ENCODE measurements at places on chromosomes 16 and 17. TPM values are rescaled to one million over a fixed set of nuclear protein-coding genes. Genes with fewer than 3 reads are reported as not detected.

DNA sequence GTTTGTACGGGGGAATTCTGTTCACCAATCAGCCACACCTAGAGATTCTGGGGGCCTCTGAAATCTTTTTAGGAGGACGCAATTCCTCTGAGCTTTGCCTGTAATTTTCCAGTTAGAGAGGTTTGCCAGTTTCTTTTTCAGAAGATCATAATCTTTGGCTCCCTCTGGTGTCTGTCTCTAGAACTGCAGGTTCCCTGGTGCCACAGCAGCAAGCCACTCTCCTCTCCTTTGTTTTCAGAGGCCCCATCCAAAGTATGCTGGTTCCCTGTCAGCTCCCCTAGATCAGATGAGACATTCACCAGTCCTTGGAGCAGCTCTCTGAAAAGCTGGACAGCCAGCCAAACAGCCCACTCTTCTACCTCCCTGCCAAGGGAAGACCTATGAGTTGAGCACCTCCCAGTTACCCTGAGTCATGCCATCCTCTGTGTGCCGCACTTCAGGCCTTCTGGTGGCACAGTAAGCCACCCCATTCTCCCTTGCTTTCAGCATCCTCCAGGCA lies 36.1 kb downstream of the RNF112 start:
- no peak for DNase-seq

DNA sequence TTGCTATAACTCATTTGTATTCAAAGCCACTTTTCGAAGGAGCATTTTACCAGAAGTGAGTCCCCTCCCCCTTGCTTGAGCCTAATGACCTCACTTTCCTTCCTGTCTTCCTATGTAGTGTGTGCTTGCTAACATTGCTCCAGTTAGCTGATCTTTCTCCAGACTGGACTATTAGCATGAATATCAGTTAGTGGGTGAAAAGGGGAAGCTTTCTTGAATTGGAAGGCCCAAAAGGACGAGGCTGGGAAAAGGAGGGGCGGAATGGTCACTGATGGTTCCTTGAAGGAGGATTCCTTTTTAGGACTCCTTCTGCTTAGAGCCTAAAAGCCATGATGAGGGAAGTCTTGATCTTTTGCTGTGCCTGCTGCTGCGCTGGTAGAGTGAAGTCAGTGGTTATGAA lies 11.9 kb downstream of the MAP3K3 start:
- no peak for DNase-seq

GRCh38 chr16:85389679-85390470 lies 223.2 kb upstream of the GSE1 start:
- DNase-seq, result peak; percentile 74

The SYCE1L gene
- 2.5 TPM for total RNA-seq

The HOXB9 gene
- 0.24 TPM for total RNA-seq

GRCh38 chr16:70767377-70768202 lies 33.4 kb downstream of the VAC14 start:
- DNase-seq, result no peak

DNA sequence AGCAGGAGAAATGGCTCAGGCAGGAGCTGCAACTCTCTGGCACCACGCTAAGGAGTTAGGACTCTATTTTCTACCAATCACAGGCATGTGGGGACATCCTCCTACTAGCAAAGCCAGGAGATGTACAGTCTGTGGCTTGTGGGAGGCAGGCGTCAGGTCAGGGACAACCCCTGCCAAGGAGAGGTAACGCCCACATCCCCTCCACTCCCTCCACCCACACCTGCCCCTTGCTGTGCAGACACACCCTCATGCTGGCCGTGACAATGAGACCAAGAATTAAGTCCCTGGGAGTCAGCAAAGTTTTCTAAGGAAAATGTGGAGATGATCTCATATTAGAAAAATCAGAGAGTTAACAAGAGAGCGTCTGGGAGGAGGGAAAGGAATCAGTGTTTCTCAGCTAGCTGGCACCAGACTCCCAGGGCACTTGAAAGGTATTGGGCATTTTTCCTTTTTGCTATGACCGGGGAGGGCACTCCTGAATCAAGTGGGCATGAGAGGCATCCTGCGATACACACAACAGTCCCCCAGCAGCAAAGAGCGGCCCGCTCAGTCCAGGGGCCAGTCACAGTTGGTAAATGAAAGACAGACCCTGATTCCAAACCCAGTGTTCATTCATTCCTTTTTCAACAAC lies 87.3 kb upstream of the RPL38 start:
- peak; percentile 28 for DNase-seq

DNA sequence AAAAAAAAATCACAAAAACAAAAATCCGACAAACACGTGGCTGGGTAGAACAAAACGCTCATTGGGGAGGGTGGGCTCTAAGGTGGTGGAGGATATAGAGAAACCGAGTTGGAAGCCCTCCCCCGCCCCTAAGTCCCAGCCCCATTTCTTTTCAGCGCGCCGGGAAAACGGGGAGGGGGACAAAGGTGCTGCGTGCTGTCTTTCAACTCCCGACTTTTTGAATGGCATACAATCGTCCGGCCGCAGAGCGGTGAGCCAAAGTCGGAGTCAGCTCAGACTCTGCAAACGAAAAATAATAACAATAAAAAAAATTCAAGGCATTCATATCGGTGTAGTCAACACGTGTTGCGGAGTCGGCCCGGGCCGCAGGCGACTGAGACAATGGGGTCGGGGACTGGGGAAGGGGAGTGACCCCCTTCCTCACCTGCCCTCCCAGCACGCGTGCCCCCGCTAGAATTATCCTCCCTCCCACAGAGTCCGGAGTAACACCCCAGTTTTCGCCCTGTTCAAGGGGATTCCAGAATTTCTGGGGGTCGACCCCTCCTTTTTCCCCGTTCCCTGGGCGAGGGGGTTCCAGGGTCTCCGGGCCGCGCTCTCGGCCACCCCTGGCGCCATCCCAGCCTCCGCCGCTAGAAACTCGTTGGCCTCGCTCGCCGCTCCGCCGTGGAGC lies 1.7 kb upstream of the IGF2BP1 start:
- no peak for DNase-seq

The ASB16 gene
- 0.19 TPM for total RNA-seq

The ZG16 gene
- not detected for total RNA-seq

- peak; percentile 87 for DNase-seq
Measured at GRCh38 chr16:4273858-4274311, 1.1 kb upstream of the TFAP4 start.

GRCh38 chr17:45270828-45271418 lies 9.0 kb upstream of the SPATA32 start:
- DNase-seq, result no peak

DNA sequence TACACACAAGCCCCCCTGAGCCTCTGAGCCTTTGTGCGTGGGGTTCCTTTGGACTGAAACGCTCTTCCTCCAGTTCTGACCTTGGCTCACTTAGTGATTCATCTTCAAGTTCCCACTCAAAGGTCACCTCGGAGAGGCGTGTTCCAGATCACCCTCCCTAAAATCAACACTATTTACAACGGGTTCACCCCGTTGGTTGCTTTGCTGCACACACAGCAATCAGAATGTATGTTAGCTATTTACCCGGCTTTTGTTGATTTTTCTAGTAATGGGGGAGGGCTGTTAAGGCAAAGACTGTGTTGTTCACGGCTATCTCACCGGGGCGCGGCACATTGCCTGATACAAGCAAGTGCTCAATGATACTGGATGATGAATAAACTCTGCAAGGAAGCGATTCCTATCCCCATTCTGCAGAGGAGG lies 977 bp downstream of the NAGPA start:
- DNase-seq, result peak; percentile 72

The FOXO3B gene
- total RNA-seq, result 2.3 TPM

The VASN gene
- 89.3 TPM for total RNA-seq

The KRT40 gene
- not detected for total RNA-seq

The CTRL gene
- total RNA-seq, result 1.2 TPM
